HL-60 (cell line): ENCODE measurements at places on chromosomes 7 and 10.
A peak's percentile ranks its signal among the peaks of the same experiment; 100 is the strongest.

DNA sequence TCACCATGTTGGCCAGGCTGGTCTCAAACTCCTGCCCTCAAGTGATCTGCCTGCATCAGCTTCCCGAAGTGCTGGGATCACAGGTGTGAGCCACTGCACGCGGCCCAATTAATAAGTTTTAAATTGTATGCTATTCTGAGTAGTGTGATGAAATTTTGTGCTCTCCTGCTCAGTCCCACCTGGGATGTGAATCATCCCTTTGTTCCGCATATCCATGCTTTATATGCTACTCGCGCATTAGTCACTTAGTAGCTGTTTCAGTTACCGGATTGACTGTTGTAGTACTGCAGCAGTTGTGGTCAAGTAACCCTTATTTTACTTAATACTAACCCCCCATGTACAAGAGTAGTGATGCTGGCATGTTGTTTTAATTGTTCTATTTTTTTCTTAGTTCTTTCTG, 47.3 kb upstream of the OIT3 start:
- DNase-seq: no peak

GRCh38 chr10:43986374-43986773, 337.7 kb upstream of the ZNF32 start:
- DNase-seq: no peak

DNA sequence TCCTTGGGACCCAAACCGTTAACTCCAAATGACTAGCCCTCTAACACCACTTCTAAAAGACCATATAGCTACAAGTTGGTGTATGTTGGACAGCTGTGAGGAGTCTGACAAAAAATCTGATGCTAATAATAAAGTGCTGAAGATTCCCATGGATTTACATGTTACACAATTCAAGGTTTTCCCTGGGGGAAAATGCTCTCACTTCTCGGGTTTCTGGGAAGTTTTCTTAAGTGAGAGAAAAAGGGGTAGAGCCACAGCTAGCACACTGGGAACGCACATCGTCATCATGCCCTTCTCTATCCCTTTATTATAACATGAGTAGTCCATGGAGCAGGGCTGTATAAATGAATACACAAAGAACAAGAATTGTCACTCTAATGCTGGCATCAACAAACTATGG, 162.1 kb downstream of the CHCHD3 start:
- DNase-seq: no peak

DNA sequence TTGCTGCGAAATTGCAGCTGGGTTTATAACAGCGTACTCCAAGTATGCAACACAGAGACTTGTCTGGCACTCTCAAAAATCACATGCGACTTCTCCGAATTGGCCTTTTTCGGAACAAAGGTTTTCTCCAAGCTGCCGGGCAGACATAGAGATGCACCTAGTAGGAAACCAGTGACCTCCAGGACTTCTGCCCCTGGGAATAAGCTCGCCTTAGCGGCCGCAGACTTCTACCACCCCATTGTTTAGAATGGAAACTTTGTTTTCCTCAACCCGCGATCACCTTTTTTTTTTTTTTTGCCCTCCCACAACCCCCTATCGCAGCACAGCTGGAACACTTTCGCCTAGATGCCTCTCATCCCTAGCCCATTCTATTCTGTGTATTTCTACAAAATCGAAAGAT, 4.9 kb upstream of the HOXA10 start:
- no peak for DNase-seq

DNA sequence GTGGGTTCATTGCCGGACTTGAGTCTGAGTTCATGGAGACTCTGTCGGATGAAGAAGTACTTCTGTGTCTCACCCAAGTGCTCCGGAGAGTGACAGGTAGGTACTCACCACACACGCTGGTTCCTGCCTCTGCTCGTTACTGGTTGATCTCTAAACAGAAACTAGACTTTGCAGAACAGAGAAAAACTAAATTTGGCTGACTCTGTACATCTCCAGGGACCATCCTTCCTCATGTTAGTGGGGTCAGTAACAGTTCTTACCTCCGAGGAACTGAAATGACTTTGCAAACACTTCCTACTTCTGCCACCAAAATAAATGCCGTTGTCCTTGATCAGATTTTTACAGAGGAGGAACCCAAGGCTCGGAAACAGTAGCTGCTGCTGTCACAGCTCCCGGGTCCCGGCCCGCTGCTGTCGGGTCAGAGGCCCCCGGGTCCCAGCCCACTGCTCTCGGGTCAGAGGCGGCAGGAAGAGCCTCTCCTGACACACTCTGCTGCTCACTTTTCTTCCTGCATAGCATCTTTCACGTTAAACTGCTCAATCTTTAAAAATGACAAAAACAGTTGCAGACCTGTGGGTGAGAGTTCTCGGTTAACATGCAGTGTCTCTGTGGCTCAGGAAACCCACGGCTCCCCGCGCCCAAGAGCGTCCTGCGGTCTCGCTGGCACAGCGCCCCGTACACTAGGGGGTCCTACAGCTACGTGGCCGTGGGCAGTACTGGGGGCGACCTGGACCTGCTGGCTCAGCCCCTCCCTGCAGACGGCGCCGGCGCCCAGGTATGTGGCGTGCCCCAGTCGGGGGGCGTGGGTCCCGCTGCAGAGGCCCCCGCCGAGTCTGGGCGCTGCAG, 4.8 kb upstream of the MTG1 start:
- DNase-seq: peak; percentile 61

DNA sequence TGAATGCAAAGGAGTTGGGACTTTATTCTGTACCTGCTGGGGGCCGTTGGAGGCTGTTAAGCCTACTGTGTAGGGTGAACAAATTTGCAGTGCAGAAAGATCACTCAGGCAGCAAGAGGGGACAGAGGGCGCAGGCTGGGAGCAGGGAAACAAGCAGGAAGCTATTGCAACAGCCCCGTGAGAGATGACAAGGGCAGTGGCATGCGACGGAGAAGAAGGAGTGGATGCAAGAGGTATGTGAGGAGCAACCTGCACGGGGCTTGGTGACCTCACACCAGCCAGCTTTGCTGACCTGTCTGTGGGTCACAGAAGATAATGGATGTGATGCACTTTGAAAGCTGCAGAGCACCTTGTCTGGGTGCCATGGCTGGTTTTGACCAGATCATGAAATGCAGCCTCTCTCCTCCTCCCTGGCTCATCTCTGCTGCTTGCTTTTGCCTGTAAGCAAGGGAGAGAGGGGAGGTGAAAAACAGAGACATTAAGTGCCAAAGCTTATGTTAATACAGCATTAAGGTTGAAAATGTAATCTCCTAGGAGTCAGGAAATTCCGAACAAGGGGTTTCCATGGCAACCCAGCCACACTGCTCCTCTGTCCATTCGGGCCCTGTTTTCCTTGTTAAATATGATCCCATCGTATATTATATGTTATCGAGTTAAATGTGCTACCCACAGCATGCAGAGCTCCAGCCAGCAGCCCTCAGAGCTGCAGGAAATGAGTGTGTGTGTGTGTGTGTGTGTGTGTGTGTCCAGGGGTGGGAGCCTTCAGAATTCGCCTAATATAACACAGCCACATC, 314.3 kb upstream of the ZMIZ1 start:
- DNase-seq: peak; percentile 69
